ENCODE measurements at places on chromosomes 4 and X. TPM values are rescaled to one million over a fixed set of nuclear protein-coding genes. Genes with fewer than 3 reads are reported as not detected.

- DNase-seq = no peak
Measured at GRCh38 chrX:19513383-19513782, 1.9 kb downstream of the MAP3K15 start.

The G6PD gene
- total RNA-seq = 86.2 TPM

DNA sequence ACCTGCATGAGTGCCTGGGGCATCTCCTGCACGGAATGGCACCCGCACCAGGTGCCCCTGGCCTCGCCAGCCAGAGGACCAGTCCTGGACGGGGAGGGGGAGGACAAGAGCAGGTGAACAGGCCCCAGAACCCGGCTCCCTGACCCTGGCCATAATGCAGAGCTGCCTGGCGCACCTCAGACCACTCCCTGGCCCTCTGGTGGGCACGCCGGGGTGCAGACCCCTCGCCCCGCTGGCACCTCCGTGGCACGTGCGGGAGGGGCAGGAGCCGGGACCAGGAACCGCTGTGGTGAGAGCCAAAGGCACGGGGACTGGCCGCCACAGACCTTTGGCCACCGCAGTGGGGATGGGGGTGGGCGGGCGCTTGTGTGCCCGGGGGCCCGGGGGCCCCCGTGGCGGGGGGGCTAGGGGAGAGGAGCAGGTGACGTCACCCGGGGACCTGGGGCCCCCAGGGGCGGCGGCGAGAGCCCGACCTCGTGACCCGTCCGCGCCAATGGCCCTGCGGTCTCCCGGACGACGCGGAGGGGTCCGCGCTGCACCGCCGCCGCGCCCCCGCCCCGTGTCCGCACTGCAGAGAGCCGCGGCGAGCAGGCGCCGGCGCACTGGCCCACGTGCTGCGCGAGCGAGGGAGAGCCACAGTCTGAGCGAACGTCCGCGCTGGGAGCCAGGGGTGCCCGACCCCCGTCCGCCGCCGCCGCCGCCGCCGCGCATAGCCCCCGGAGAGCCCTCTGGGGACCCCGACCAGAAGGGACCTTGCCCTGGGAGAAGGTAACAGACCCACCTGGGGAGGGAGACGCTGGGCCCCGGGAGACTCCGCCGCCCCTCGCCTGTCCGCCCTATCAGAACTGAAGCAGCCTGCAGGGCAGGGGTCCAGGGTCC, at the start of gene PNMA3:
TSS of gene PNMA3 (plus strand) at position 600 of the 879 bp plus-strand sequence. CDS start 586 bp downstream, outside the sequence.
- no peak for DNase-seq

DNA sequence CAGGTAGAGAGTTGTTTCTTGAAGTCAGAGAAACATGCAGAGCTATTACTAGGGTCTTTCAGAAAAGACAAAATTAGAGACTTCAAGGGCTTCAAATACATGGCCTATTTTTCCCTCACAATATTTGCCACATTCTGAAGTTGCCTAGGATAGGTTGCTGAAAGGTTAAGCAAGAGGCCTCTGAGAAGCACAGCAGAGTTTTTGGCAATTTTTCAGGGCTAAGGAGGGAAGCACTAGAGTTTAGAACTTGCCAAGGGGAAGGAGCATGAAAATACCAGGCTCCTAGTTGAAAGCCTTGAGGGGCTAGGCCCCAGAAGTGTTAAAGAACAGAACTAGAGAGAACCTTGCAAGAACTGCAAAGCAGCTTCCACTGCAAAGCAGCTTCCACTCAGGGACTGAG, 86.4 kb downstream of the ANAPC10 start:
- peak; percentile 15 for DNase-seq

GRCh38 chr4:124873361-124874171, 161.0 kb upstream of the ANKRD50 start:
- DNase-seq = no peak

DNA sequence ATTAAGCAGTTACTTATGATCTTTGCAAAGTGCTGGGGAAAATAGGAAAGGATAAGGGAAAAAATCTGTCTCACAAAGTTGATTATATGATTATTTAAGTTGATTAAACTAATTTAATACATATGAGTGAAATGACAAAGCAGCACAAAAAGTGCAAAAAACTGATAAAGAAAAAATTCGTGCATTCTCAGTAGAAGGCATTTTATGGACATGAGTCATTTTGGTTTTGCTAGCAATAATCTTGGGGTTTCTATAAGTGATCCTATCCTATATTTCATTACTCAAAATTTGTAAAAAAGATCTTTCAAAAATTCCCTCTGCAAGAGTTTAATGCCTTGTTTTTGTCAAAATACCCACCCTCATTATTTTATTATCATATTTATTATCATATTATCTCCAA, 224.2 kb upstream of the ANXA10 start:
- DNase-seq = peak; percentile 40

- no peak for DNase-seq
Measured at GRCh38 chrX:40065296-40066046, 32.3 kb downstream of the BCOR start.

DNA sequence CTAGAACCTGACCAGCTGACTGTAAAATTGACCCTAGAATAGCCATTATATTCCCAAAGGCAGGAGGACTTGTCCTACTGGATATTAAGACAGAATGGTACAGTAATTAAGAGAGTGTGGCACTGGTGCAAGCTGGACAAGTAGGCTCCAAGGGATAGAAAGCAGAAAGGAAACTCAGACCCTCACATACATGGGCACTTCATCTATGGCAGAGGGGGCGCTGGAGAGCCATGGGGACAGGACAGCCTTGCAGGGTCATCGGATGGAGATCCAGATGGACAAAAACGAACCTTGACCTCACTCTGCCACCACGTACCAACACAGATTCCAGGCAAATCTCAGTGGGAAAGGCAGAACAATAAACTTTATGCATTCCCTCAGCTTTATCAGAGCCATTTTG, 40.6 kb downstream of the GAB3 start:
- no peak for DNase-seq

The TLR2 gene
- 0.77 TPM for total RNA-seq

DNA sequence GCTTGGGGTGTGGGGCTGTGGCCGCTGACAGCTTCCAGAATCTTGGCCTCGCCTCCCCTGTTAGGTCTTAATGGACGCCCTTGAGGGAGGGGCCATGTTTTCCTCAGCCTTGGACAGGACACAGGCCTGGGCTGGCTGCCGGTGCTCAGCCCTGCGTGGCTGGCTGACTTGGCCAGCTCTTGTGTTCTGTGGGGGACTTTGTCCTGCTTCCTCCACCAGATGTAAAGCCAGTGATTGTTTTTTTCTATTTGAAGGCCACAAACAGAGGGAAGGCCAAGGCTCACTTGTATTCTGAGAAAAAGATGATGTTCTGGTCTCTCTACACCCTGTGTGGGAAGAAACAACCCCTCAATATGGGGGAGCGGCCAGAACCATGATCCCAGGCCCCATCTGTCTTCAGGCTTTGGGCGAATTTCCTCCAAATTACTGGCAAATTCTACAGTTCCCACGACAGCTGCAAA, 71.3 kb downstream of the HTRA3 start:
- DNase-seq = no peak

The DCAF8L2 gene
- not detected for total RNA-seq

The EXOC1L gene
- total RNA-seq = not detected

DNA sequence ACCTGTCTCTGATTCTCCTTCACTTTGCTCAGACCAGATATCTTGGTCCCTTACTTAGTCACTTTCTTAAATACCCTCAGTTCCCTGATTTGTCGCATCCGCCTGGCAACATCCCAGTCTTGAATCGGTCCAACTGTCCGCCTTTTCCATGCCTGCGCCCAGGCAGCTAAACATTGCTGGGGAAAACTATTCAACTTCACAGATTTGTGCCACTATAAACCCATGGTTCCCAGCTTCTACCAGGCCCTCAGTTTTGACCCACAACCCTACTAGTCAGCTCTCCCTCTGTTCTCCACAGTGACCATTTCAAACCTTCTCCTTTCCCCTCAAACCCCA, 451 bp upstream of the FGD1 start:
- no peak for DNase-seq

- no peak for DNase-seq
Measured at GRCh38 chr4:121449416-121449815, 68.6 kb upstream of the QRFPR start.

DNA sequence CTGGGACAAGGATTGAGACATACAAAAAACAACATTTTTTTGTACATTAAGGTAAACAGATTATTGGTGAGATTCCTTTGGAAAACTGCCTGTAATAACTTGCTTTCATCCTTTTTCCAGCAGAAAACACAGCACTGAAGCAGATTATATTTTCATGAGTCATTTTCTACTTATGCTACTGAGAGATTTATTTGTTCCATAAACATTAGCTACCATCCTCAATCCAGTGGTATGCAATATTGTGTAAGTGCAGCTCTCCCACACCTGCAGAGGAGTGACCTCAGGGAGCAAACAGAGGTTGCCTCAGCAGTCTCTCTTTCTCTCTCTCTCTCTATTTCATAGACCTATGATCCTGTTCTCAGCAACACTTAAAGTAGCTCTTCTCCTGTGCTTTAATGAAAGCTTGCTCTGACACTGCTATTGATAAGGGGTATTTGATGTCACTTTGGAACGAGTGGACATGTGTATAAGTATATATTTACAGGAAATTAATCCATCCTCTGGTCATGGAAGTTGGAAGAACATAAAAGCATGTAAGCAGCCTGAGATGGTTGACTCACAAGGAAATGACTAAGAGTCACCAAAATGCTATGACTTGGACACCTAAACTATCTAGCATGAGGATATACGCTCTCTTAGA, 163.7 kb upstream of the SPANXC start:
- DNase-seq = peak; percentile 49

The TRO gene
- 13.0 TPM for total RNA-seq

DNA sequence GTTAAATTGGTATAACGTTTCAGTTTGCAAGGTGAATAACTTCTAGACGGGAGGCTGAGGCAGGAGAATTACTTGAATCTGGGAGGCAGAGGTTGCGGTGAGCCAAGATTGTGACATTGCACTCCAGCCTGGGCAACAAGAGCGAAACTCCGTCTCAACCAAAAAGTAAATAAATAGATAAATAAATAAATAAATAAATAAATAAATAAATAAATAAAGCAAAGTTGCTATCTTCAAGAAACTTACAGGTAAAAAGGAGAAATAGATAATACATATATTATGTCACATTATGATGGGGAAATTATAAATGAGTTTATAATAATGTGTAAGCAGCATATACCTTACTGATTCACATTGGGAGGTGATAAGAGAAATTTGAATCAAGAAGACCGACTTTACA, 1966.0 kb downstream of the PCDH7 start:
- DNase-seq = no peak

The POU4F2 gene
- total RNA-seq = not detected

- DNase-seq = no peak
Measured at GRCh38 chr4:21655031-21655430, 293.5 kb downstream of the KCNIP4 start.

All from fibroblast of lung (primary cell).